ENCODE measurements at places on chromosomes 11 and 22.

GRCh38 chr22:22144858-22145257 is 99.7 kb upstream of the VPREB1 start:
- no peak for DNase-seq

GRCh38 chr22:29994943-29995342 is 85.3 kb upstream of the HORMAD2 start:
- DNase-seq, result peak; percentile 26

DNA sequence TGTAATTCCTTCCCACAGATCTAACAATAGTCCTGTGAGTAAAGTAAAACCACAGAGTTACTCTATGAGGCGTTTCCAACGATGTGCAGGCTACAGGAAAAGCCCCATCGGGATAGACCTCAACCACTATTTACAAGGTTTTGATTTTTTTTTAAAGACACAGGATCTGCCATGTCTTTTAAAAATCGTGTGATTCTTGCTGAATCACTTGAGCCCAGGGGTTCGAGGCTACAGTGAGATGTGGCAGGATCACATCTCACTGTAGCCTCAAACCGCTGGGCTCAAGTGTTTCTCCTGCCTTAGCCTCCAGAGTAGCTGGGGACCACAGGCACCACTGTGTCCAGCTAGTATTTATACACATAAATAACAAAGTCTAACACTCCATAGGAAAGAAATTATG is 7.8 kb downstream of the TAF1D start:
- no peak for DNase-seq

DNA sequence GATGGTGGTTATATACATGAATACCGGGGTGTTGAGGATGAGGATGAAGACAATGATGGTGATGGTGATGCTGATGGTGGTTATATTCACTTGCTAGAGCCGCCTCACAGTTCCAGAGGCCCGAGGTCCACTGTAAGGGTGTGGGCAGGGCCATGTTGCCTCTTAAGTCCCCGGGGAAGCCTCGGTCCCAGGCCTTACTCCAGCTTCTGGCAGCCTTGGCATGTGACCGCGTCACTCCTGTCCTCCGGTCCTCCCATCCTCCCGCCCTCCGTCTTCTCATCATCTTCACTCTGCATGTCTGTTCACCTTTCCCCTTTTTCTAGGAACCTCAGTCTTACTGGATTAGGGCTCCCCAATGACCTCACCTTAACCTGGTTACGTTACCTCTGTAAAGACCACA is 54.6 kb downstream of the IGLL1 start:
- DNase-seq, result no peak

DNA sequence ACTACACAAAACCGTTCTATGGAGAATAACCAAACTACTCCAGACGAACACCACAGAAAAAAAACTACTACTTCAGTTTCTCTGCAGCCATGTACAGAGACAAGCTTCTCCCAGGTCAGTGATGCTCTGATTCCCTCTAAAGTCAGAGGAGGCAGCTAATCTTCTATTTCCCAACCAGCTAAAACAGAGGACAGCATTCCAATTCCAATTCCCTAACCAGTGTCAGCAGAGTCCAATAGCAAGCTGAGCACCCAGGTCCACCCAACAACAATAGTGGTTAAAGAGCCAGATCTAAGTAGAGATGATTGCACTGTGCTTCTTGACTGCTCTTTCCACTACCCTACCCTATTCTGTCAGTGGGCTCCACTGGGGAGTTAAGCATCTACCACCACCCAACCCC is 6.7 kb downstream of the XKR3 start:
- DNase-seq, result no peak

- DNase-seq, result no peak
These were observed 12.7 kb upstream of the CD44 start for GRCh38 chr11:35126000-35126878.

- DNase-seq, result no peak
These were observed 2.0 kb upstream of the TRIM34 start for GRCh38 chr11:5622802-5623201.

- DNase-seq, result peak; percentile 77
These were observed 73.3 kb downstream of the ENTHD1 start for GRCh38 chr22:39820256-39820655.

- no peak for DNase-seq
These were observed 35.7 kb downstream of the LGR4 start for GRCh38 chr11:27436916-27437315.

DNA sequence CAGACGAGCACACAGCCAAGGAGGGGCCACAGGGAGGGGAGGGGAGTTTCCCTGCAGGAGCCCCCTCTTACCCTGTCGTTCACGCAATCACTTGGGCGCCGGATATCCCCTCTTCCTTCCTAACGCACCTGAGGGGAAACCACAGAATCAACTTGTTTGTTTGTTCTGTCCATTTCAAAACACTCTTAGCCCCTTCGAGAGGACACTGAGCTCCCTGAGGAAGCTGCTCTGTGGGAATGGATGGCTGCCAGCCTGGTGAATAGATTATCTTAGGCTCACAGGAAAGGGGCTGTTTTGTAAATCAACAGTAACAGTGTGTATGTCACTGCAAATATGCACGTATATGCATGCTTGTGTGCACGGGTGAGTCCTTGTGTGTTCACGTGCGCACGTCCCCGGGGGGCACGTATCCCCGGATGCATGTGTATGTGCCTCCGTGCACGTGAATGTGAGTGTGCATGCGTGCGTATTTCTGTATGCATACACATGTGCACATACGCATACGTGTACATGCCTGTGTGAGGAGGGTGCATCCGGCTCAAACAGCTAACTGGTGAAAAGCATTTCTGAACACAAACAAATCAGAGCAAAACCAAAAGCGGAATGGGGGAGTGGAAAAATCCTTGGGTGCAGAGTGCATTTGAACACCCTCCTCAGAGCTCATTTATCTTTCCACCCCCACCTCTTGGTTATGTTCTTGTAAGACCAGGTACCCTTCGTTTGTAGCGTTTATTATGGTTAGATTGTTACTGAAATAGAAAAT is 7.2 kb downstream of the ARSA start:
- no peak for DNase-seq

DNA sequence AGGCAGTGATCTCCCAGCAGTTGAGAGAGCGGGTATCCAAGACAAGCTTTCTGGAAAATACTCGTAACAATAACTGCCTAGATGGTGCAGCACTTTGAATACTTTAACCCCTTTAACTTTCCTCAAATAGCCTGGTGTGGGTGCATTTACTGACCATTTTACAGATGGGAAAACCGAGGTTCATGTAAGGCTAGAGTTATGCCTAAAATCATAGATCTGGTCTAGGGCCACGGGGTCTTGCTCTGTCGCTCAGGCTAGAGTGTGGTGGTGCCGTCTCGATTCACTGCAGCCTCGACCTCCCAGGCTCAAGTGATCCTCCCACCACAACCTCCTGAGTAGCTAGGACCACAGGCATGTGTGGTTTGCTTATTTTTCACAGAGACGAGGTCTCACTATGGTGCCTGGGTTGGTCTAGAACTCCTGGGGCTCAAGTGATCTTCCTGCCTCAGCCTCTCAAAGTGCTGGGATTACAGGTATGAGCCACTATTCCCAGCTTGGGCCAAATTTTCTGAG is 269.2 kb upstream of the SYN3 start:
- no peak for DNase-seq

GRCh38 chr11:44813401-44813800 is 86.6 kb downstream of the TSPAN18 start:
- DNase-seq, result no peak

DNA sequence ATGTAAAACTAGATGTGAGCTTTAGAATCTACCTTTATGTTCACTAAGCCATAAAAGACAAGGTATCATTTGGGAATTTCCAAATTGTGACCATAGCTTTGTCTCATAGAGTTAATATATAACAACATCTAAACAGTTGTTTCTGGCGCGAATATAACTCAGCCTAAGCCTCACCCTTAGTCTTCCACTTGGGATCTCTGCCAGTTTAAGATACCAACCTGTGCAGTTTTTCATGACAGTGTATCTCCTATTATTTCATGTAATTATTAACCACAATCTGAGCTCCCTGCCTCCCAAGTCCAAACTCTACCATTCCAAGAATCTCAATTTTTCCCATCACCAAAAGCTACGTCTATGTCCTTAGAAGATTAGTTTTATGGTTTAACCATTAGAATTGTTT is 572.5 kb upstream of the ISX start:
- DNase-seq, result no peak

DNA sequence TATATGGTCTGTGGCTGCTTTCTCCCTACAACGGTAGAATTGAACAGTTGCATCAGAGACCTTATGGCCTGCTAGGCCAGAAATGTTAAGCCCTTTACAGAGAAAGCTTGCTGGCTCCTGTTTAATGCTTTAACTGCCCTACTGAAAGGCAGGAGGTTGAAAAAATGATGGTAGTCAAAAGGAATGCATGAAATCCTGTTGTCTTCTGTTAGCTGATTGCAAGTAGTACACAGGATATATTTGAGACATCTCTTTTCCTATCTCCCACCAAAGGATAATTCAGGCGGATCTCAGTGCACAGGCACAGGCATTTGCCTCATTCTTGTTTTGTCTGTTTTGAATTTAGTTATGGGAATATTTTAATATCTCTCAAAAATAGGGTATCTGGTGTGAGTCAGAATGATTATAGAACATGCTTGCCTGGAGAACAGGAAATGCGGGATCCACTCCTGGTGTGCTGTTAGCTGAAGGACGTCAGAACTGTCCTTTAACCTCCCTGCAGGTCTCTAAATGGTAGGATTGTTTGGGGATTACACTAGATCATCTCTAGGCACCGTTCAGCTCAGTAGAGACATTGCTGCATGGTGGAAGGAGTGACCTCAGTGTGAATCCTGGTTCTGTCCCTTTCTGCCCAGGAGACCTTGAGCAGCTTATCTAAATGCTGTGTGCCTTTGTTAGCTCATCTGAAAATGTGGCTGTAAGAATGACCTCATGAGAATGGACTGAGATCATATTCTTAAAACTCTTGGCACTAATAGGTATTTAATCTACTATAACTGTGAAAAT is 49.5 kb downstream of the PACS1 start:
- peak; percentile 71 for DNase-seq

- DNase-seq, result no peak
These were observed 98.5 kb downstream of the PDE2A start for GRCh38 chr11:72575533-72576242.

DNA sequence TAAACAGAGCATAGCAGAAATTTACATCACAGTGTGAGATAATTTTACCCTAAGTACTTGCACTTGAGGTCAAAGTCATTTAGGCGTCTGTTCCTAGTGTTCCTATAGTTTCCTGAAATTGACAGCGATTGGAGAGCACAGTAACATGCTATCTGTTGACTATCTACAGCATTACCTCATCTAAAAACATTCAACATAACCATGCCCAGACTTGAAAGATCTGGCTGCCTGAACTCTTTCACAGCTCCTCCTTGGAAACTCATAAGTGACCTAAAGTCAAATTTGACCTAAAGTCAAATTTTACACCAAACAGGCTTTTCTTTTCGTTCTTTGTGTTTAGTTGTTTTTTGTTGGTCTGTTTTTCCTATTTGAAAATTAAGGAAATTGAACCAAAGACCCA is 233.8 kb upstream of the UBASH3B start:
- no peak for DNase-seq

GRCh38 chr11:82906236-82906635 is 4.7 kb downstream of the DDIAS start:
- peak; percentile 29 for DNase-seq

GRCh38 chr22:50676180-50676636 is 3.6 kb downstream of the SHANK3 start:
- no peak for DNase-seq

DNA sequence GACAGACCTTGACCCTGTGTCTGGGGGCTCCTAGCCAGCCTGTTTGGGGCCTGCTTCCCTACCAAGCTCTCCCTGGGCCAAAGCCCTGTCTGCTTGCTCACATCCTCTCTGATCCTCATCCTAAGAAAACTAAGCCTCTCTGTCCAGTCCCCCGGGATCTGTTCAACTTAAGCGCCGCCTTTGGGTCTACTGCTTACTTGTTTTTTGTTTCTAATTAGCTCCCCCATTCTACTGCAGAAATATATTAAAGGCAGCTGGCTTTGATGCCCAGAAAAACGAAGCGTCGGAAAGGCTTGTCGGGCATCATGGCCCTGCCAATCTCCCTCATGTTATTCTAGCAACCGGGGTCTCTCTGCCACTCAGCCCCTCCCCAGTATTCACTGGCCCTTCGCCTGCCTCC is 3.4 kb downstream of the DSCAML1 start:
- no peak for DNase-seq

DNA sequence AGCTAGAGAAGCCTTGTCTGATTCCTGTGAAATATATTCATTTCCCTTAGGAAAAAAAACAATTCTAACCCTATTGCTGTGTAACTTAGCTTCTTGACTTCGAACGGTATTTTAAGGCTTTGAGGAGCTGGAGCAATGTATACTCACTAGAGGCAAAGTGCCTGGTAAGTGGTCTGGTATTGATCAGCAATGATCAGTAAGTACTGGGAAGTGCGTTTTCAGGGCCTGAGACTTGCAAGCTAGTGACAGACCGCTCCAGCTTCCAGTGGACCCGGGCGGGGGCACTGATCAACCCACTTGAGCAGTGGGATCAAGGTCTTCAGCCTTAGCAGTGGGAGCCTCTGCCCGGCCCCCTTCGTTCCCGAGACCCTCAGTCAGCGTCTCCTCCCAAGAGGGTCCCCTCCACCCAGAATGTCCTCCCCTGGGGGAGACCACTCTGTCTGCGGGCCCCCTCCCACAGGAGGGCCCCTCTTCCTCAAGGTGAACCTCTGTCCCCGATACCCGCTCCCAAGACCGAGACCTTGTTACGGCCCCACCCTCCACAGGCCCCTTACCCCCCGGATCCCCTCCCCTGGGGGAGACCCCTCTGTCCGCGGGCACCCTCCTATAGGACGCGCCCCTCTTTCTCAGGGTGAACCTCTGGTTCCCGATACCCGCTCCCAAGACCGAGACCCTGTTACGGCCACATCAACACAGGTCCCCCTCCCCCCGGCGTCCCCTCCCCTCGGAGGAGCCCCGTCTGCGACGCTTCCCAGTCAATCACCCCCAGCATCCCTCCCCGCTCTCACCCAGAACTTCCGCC is 452 bp upstream of the ATXN10 start:
- no peak for DNase-seq

GRCh38 chr22:30607300-30607930 is 441 bp downstream of the TCN2 start:
- DNase-seq, result no peak

DNA sequence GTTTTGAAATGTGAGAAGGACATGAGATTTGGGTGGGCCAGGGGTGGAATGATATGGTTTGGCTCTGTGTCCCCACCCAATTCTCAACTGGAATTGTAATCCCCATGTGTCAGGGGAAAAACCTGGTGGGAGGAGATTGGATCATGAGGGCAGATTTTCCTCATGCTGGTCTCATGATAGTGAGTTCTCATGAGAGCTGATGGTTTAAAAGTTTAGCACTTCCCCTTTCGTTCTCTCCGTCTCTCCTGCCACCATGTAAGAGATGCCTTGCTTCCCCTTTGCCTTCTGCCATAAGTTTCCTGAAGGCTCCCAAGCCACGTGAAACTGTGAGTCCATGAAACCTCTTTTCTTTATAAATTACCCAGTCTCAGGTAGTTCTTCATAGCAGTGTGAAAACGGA is 113.5 kb downstream of the FCHSD2 start:
- DNase-seq, result no peak

All from LHCN-M2 (cell line).